T-cell (primary cell): ENCODE measurements at places on chromosomes 2 and 18.
A peak's percentile ranks its signal among the peaks of the same experiment; 100 is the strongest.

GRCh38 chr18:21914739-21915319 lies 174.2 kb downstream of the MIB1 start:
- DNase-seq = peak; percentile 1

- DNase-seq = no peak
Measured at GRCh38 chr2:7363906-7364305, 446.7 kb downstream of the RNF144A start.

- DNase-seq = no peak
Measured at GRCh38 chr18:42872838-42873237, 242.6 kb downstream of the RIT2 start.

- DNase-seq = no peak
Measured at GRCh38 chr18:14907420-14907819, 159.4 kb downstream of the ANKRD30B start.
